ENCODE measurements at places on chromosomes 13 and 19.
A peak's percentile ranks its signal among the peaks of the same experiment; 100 is the strongest.

- DNase-seq: no peak
Measured at GRCh38 chr19:19782783-19783182, 38.8 kb downstream of the ZNF506 start.

DNA sequence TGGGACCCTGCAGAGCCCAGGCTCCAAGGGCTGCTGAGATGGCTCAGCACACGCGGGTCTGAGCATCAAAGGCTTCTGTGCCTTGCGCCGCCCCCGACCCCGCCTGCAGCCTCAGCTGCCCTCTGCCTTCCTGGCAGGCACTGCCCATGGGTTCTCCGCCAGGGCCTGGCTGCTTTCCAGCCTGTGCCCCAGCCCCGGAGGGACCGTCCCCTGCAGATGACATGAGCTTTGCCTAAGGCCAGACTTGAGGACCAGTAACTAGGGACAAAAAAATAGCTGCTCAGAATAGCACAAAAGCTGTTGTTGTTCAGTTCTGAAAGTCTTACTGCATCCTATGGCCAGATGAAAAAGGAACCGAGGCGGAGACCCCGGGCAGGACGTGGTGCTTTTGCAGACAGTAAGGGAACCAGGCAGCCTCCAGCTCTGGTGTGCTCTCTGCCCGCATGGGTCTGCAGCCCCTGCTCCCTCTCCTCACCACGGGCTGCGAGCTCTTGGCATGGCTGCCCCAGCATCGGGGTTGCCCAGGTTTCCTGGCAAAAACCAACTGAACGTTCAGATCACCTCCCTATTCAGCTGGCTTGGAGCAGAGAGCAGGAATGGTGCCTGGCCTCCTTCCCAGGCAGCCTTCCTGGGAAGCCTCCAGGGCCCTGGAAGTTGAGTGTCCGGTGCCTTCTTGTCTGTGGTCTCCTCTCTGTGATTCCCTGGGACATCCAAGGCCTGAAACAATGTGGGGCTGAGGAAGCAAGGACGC lies 12.5 kb upstream of the CFAP97D2 start:
- peak; percentile 85 for DNase-seq

GRCh38 chr19:12610540-12611360 lies at the start of the genes ZNF490 and ZNF791:
Gene ZNF490 (minus strand): TSS chr19:12610813. CDS start chr19:12610680, 133 bp downstream.
Gene ZNF791 (plus strand): TSS chr19:12610920. CDS start chr19:12611080, 160 bp downstream.
- peak; percentile 99 for DNase-seq

GRCh38 chr19:45804959-45805230 lies 10.2 kb downstream of the RSPH6A start:
- DNase-seq: no peak

GRCh38 chr19:19120308-19121231 lies 17.7 kb downstream of the TMEM161A start:
- DNase-seq: no peak

- DNase-seq: peak; percentile 77
Measured at GRCh38 chr19:4089400-4089908, 22.8 kb upstream of the ZBTB7A start.

DNA sequence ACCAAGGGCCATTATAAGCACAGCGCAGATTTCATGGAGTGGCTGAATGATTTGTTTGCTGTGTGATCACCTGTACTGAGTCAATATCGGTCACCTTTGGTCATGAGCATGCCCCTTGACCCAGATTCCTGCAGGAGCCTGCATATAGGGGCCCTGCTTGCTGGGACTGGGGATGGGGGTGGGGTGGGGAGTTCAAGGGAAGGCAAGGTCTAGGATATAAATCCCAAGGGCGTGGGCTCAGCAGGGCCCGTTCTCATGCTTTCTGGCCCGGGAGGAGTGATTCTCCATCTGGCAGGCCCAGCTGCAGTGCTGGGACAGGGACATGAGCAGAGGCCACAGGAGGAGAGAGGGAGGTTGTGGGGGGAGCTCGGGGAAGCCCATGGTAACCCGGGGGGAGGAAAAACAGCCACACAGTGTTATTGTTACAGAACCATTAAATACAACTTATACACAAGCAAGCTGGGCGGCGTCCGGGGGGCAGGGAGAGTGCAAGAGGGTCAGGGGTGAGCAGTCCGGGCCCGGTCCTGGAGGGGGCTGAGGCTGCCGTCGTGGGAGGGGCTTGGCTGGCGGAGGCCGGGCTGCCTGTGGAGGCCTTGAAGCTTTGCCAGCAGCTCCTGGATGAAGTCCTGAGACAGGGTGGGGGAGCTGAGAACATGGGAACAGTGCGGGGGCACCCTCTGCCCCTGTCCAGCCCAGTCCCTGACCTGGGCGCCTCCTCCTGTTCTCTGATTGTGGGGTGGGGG lies 5.2 kb downstream of the PPP1R14A start:
- peak; percentile 88 for DNase-seq

DNA sequence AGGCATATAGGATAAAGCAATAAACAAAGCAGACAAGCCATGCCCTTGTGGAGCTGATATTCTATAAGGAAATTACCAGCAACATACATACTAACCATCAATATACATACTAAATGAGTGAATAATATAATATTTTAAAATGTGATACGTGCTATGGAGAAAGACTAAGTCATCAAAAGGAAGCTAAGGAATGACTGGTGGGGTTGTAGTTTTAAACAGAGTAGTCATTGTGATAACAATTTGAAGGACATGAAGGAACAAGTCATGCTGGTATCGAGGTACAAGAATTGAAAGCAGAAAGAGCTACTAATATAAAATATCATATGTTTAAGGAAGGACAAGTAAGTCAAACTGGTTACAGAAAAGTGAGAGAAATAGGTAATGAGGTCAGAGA lies 894.9 kb upstream of the PCDH9 start:
- no peak for DNase-seq

DNA sequence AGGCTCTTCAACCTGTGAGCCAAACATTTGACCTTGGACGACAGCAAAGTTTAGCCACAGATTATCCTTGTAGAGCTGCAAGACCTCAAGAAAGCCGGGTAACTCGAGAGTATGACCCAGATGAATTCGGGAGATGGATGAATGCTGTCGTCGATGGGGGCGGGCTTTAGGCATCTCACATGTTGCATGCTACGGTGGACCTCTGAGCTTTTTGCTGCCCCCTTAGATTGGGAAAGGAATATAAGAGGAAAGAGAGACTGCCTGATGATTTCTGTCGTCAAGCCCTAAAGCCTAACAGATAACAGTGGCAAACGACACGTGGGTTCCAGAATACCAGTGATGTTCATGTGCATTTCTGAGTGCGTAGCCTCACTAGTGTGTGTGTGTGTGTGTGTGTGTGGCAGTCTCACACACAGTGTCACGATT lies 730 bp upstream of the ABCC4 start:
- no peak for DNase-seq

DNA sequence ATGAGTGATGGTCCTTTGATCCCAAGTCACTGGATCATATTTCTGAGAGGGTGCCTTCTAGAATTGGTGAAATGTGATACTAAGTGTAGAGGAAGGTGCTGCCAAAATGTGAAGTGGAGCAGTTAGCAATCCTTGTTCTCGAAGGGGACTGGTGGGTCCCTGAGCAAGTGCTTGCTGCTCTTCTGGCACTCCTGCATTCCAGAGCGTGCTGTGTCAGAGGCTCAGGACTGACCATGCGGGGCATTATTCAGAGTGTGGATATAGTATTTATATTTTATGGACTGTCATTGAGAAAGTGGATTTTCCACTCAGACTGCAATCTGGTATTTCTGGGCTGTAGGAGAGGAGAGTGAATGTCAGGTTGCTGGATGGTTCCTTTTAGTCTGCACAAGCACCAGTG lies 152.6 kb upstream of the KL start:
- DNase-seq: no peak

- no peak for DNase-seq
Measured at GRCh38 chr19:58274771-58275201, 4.0 kb upstream of the ZNF8 start.

- no peak for DNase-seq
Measured at GRCh38 chr19:19719798-19720197, 13.1 kb downstream of the ZNF14 start.

- DNase-seq: no peak
Measured at GRCh38 chr13:52809310-52809769, 39.1 kb downstream of the PCDH8 start.

GRCh38 chr13:84433024-84433423 lies 550.8 kb upstream of the SLITRK1 start:
- DNase-seq: no peak

DNA sequence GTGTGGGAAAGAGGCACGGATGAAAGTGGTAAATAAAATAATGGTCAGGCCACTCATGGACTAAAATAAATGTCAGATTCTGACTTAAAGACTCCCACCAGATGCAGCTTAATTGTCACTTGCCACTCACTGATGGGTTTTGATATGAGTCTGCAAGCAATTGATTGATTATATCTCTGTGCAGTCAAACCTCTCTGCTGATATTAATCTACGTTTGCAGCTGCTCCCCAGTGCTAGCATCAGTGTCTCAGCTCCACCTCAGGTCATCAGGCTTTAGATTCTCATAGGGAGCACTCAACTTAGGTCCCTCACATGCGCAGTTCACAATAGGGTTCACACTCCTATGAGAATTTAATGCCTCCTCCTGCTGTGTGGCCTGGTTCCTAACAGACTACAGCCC lies 195.3 kb downstream of the B3GLCT start:
- no peak for DNase-seq

- DNase-seq: no peak
Measured at GRCh38 chr13:37039896-37040295, 19.6 kb downstream of the SUPT20H start.

DNA sequence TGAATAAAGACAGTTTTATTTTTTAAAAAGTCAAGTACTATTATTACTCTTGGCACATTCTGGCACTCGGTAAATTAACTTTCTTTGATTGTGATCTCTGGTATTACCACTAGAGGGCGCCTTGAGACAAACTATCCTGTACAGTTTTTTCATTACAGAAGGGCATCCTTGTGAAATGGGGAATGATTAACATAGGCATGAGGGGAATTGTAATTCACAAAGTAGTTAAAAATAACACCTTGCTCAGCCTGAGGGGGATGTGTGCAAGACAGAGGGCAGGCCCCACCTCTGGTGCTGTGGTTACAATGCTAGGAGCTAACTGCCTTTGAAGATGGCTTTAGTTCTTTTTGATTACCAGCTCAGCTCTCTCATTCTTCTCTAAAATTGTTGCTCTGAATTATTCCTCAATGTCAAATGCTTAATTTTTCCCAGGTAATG lies 24.2 kb upstream of the C1QTNF9B start:
- no peak for DNase-seq

DNA sequence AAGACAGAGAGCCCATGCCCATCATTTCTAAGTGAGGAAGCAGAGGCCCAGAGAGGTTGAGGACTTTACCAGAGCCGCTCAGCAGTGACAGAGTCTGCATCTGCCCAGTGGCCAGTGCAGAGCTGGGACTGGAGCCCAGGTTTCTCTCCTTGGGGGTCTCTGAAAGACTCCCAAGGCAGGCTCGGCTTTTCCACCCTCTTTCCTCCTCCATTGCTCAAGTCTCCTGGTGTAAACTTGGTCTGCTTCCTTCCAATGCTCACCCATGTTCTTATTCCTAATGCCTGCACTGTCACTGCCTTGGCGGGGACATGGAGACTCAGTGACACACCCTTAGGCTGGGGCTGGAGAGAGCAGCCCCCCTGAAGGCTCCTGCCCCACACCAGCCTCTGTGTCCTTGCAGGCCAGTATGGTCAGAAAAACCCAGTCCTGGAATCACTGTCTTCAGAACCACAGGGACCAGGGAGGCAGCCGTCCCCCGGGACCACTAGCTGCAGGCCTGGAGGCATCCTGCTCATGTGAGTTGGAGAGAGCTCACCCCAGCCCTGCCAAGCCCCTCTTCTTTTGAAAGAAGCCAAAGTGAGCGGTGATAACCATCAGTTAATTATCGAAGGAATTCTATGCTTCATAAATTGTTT lies 211.0 kb upstream of the ZNF536 start:
- no peak for DNase-seq

DNA sequence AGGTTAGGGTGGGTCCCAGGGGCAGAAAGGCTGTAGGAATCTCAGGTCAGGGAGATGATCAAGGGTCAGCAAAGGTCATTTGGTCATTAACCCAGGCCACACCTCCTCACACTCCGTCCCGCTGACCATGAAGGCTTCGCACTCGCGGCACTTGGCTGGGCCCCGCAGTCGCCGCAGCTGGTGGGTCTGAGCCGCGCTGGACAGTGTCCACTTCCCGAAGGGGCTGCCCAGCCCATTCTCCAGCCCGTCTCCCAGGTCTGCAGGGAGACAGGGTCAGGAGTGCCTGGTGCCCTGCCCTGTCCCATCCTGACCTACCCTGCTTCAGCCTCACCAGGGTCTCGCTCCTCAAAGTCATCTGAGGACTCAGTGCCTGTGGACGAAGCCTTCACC lies 7.3 kb upstream of the LPAR2 start:
- no peak for DNase-seq

DNA sequence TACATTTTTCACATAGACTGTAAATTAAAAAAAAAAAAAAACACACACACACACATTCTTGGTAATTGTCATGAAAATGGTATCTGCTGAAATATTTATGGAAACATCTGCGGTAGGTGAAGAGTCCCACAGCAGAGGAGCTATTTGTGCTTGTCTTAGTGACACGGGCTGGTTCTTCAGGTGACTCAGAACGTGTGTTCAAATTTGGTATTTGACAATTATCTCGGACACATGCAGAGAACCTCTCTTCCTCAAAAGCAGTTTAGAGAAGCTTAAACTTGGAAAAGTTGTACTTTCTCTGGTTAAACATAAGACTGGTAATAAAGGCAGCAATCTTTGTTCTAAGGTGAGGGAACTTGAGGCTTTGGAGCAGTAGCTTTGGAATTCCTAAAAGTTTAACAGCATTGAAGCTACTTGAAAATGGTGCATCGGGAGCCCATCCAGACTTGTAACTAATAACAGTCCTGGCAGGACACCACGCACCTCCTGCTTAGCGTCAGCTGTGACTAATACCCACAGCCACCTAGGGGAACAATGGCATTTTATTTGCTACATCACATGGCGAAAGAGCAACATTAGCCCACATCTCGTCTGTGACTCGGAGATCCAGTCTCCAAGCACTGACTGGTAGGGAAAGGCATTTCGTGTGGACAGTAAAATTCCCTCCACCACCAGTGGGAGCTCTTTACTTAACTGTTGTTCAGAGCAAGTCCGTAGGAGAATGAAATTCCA lies 1505.1 kb upstream of the SLC10A2 start:
- DNase-seq: peak; percentile 58

- no peak for DNase-seq
Measured at GRCh38 chr13:23289917-23290357, 109.2 kb downstream of the SGCG start.

GRCh38 chr19:49851456-49852259 lies 699 bp downstream of the PTOV1 start:
- DNase-seq: peak; percentile 82

DNA sequence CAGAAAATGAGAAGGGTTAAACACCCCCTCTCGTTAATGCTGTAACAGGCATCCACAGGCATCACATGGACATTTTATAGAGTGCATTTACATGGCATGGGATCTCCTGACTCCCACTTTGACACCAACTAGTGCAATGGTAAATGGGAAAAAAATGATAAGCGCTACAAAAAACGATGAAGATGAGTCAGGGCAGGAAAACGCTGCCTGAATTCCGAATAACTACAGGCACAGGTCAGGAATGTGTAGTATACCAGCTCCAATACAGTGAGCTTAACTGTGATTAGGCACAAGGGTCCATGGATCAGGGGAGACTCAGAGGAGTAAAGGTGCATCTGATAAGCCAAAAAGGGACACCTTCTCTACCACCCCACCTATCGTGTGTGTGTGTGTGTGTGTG lies 223.6 kb downstream of the FOXO1 start:
- no peak for DNase-seq

Measured in aorta (tissue), 5 donors.